HuH-7 (cell line): ENCODE measurements at places on chromosomes 2 and 18.

DNA sequence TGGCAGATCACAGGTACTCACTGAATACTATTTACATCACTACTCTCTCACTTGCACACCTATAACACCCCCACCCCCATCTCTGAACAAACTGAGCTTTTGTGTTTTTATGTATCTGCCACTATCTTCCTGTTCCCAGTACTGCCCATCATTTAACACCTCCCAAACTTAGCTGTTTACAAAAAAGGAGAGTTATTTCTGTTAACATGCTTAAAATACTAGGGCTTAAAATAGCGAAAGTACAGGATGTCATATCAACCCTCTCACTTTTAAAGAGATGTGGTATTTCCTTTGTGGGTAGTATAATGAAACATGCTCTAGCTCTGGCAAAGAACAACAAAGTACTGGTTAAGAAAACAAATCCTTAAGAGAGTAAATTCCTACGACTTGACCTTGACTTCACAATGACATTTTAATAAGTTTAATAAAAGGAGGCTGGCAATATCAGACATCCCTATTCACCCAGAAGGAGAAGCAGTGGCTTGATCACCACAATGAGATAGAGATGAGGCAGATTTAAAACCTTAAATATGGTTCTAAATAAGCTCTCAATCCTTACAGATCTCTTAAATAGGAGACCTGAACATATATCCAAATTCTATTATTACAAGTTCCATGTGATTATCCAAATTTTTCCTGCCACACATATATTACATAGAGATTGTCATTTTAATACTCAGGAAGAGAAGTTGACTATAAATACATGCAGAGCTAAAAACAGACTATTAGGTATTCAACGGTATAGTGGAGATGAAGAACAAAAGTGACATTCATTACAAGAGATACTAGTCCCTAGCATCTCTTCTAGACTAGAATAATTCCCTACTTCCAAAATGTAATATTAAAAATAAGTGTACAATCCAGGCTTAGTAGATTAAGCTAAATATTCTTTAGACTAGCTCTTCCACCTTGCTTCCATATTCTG, 36.9 kb downstream of the TRAK2 start:
- no peak for DNase-seq

GRCh38 chr2:217858519-217859491, 144.0 kb downstream of the TNS1 start:
- peak; percentile 22 for DNase-seq

DNA sequence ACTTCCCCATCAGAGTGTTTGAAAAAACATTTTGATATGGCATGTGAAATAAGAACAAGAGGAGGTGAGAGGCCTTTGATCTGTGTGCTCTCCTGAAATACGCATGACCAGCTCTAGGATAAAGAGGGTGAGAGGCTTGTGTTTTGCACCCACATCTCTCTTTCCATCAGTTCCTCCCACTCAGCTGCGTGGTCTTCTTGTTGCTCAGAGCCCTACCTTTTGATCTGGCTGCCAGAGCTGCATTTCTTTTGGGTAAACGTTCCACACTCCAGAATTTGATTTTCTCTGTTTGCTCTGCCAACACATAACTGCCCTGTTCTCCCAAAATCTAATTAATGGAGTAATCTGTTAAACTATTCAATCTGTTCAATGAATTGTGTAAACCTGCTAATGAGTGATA, 72.0 kb upstream of the FN1 start:
- no peak for DNase-seq

DNA sequence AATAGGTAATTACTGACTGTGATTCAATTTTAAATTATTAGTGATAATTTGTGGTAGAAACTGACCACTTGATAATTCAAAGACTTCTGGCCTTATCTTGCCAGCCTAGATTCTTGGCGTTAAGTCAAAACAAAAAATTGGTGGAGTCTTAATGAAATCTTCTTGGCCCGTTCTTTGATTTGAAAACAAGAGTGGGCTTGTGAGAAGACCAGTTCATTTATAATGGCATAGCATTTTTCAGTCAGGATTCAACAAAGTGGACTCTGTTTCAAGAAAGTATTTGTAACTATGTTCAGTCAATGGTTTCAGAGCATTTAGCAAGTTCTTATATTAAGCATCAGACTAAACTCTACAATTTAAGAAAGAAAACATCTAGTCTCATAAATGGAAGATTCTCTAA, 26.0 kb downstream of the ITGA4 start:
- DNase-seq, result no peak

- DNase-seq, result no peak
These were observed 7.4 kb upstream of the HES6 start for GRCh38 chr2:238247002-238247822.

- no peak for DNase-seq
These were observed 331.6 kb downstream of the CCDC85A start for GRCh38 chr2:56515399-56515798.

DNA sequence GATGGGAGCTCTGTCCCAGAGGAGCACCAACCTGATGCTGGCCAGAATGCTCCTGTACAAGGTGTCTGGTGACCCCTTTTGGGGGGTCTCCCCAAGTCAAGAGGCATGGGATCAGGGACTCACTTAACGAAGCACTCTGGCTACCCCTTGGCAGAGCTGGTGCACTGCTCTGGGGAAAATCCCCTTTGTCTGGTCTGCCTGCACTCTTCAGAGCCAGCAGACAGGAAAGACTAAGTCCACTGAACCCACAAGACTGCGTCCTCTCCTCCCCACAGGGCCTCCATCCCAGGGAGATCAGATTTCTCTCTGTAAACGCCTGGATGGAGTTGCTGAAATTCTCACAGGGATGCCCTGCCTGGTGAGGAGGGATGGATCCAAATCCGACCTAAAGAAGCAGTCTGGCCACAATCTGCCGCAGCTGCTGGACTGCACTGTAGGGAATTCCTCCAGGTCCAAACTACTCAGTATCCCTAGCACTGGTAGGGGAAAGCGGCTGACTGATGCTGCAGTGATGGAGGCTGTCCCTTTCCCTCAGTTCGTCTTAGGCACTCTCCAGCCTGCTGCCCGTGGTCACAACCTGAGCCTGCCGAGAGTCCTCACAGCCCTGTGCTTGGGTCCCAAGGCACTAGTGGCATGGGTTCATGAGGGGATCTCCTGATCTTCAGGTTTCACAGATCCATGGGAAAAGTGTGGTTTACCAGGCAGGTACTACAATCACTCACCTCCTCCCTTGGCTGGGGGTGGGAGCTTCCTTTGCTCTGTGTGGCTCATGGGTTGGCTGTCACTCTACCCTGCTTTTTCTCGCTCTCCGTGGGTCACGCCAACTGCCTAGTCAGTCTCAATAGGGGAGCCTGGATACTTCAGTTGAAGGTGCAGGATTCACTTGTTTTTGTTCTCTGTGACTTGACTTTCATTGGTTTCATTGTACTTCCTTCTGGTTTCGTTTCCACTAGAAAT, 98.6 kb downstream of the SLC4A10 start:
- no peak for DNase-seq

GRCh38 chr2:112790305-112790704, 6.0 kb upstream of the IL1A start:
- DNase-seq, result no peak

GRCh38 chr2:160970052-160970965, 189.9 kb upstream of the TANK start:
- DNase-seq, result peak; percentile 42

- no peak for DNase-seq
These were observed 324.4 kb upstream of the CELF4 start for GRCh38 chr18:37889963-37890362.

- no peak for DNase-seq
These were observed 43.3 kb upstream of the SERPINB2 start for GRCh38 chr18:63844254-63844653.

DNA sequence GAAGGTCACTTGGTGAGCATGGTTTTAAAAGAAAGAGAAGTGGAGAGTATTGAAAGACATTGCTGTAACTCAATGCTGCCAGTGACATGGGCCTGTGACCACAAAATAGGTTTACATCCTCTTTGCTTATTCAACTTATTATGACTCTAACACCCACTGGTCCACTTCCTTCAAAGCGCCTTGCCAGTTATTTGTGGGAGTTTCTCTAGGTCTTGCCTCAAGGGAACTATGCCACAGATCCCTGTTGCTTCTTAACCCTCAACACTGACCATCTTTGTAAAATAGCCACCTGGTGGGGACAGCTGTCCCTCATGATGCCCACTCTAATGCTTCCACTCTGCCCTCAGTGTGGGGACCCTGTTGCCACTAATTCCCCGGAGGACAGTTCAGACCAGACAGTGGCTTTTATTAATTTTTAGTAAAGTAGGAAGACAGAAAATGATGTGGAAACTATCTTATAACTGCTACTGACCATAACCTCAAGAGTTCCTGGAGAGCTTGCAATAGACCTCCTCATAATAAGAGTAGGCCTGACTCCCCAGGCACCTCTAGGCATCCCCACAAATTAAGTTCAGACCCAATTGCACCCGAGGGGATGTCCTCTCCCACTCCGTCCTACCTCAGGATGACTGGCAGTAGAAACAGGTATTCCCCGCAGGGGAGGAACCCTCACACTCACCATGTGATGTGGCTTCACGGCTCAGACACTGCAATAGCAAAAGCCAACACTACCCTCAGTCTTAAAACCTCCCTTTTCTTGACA, 31.3 kb upstream of the SLC25A52 start:
- DNase-seq, result no peak

GRCh38 chr2:163471947-163472346, 263.9 kb downstream of the FIGN start:
- DNase-seq, result no peak

DNA sequence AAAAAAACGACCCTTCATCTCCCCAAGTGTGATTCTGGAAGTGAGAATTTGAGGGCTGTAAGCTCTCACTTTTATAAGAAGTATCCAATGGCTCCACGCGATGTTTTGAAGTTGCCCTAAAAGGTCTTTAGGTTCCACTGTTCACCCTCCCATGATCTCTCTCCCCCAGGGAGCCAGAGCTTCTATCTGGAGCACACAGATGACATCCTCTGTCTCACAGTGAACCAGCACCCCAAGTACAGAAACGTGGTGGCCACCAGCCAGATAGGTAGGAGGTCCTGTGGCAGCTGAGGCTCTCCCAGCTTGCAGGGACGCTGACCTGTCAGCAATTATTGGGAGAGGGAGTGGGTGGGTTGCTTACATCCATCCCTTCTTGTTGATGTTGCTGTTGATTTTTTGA, 97.8 kb downstream of the RTN4 start:
- no peak for DNase-seq

GRCh38 chr18:45171679-45172191, 443.5 kb upstream of the SLC14A2 start:
- DNase-seq, result no peak

- DNase-seq, result no peak
These were observed 510 bp downstream of the RNF149 start for GRCh38 chr2:101307950-101308431.
